ENCODE measurements at places on chromosomes 1 and 21.

GRCh38 chr1:153728305-153729066, 636 bp downstream of the INTS3 start:
- DNase-seq: peak; percentile 30

- no peak for DNase-seq
These were observed 48.1 kb downstream of the NFIA start for GRCh38 chr1:61130338-61131000.

GRCh38 chr1:162389021-162389818, 7.7 kb downstream of the C1orf226 start:
- DNase-seq: no peak

DNA sequence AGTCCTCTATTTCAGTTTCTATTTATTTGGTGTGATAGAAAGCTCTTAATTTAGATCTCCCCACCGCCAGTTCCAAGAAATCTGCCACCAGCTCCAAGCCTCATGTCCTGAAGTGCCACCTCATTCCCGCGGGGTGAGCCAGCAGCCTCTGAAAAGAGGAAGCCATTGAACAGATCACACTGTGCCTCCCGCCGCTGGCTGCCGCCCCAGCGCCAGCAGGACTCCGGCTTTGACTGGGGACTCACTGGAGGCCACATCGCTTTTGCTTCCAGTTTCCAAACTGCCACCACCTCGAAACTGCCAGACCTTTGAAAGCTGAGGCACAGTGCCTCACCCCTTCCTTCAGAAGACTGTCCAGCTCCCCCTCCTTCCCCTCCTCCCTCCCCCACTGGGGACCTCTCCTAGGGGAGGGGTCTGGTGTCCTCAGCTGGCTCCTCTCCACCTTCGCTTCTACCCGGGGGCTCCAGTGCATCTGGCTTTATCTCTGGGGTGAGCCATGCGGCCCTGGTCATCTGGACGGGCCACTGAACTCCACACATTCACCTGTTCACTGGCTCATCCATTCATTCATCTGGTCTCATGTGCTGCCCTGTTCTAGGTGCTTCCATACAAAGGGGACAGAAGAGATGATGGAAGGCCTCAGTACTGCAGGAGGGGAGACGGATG, 58.9 kb downstream of the VPS26C start:
- peak; percentile 35 for DNase-seq

- DNase-seq: no peak
These were observed 121.5 kb downstream of the PLD5 start for GRCh38 chr1:242402956-242403355.

GRCh38 chr1:196577386-196577785, 30.9 kb downstream of the KCNT2 start:
- DNase-seq: no peak
